Stimulated activated CD8-positive, alpha-beta memory T cell treated with anti-CD3 and anti-CD28 coated beads, Interleukin-15, amount 100 ng/mL, for 4 hours (primary cell): ENCODE measurements at places on chromosomes 5 and 9.

DNA sequence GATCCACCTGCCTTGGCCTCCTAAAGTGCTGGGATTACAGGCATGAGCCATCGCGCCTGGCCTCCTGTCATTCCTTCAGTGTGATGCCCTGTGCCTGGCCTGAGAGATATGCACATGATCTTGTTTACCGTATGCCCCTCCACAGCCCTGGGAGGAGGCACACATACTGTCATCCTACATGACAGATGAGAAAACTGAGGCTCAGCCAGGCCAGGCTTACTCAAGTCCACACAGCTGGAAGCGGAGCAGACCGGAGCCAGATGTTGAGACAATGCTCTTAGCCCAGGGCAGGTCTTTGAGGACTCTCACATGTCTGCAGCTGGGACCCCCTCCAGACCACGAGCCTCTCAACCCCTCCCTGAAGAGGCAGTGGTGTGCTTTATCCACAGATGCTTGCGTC, 38.7 kb upstream of the SH3PXD2B start:
- DNase-seq, result no peak

GRCh38 chr9:95511616-95511931, 5.2 kb downstream of the PTCH1 start:
- no peak for DNase-seq

DNA sequence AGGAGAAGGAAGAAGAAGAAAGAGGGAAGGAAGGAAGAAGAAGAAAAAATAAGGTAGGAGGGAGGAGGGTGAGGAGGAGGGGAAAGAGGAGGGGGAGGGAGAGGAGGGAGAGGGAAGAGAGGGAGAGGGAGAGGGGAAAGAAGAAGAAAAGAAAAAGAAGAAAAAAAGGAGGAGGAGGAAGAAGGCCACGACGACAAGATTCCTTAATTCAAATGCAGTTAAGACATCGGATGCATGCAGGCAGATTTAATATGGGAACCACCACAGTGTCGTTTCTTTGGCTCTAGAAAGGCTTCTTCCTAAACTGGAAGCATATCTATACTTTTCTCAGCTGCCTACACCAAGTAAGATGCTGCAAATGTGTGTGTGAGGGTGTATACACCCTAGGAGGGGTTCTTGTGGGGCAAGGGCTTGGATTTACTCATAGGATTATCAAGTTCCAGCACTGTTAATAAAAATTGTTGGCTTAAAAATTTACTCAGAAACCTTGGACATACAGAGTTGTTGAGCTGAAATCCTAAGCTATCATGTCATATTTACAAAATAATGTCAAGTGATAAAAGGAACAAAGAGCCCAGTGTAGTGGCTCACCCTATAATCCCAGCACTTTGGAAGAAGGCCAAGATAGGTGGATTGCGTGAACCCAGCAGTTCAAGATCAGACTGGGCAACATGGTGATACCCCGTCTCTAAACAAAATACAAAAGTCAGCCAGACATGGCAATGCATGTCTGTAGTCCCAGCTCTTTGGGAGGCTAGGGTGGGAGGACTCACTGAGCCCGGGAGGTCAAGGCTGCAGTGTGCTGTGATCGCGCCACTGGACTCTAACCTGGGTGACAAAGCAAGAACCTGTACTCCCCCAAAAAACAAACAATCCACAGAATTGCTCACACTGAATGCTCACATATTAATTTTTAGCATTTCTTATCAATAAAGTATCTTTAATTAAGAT, 108.5 kb downstream of the UBAP2 start:
- no peak for DNase-seq

DNA sequence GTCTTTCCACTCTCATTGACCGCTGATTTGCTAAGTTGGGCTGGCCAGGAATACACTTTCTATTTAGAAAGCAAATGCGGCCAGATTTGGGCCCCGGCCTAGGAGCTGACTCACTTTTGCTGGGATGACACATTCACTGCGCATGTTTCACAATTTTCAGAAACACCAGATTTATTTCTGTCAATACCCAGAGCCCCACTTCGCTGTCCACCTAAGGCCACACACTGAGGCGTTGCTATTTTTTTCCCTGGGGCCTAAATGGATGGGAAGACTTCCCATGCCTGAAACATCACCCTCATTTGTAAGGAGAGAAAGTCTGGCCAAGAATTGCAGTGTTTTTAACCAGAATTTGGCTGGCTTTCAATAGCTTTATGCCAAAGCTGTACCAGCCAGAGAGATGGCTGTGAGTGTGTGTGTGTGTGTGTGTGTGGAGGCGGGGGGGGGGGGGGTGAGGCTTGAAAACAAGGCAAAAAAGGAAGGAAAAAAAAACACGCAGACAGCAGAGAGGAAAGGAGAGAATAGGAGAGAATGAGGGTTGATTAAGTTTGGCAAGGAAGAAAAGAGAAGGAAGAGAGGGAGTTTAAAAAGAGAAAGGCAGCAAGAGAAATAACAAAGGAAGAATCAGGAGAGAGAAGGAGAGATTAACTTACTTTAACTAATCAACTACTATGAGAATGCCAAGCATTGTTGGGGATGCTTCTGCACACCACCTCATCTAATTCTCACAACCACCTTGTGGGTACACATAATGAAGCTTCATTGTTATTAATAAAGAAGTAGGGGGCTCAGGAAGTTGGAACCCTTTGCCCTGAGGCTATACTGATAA, 261.4 kb upstream of the KLF4 start:
- DNase-seq, result no peak

DNA sequence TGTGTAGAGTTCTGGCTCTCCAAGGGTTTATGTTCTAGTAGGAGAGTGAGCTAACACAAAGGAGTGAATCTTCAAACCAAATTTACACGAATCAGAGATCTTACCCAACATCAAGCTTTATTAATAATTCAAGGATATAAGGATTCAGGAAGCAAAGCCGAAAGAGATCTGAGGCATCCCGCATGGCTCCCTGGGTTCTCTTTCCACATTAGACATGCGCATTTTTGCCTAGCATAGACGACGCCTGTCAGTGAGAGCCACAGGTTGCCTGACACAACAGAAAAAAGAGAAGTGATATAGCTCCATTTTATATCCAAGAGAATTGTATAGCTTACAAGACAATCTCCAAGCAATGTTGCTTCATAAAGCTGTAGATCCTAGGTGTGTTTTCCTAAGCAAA, 52.6 kb downstream of the ESM1 start:
- DNase-seq, result no peak

DNA sequence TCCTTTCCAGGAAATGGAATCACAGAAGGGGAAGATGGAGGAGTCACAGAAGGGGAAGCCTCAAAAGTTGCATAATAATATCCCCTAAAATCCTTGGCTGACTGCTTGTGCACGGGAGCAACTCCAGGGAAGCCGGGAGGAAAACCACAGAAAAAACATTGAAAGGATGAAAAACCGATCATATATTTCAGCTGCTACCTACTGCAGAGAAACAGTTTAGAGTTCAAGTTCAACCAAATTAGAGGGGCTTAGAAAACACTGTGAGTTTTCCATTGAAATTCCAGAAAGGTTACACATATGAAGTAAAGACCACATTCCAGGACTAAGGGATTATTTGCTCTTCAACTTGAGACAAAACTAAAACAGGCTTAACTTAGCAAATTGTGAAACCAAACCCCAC, 37.6 kb upstream of the MTAP start:
- no peak for DNase-seq

DNA sequence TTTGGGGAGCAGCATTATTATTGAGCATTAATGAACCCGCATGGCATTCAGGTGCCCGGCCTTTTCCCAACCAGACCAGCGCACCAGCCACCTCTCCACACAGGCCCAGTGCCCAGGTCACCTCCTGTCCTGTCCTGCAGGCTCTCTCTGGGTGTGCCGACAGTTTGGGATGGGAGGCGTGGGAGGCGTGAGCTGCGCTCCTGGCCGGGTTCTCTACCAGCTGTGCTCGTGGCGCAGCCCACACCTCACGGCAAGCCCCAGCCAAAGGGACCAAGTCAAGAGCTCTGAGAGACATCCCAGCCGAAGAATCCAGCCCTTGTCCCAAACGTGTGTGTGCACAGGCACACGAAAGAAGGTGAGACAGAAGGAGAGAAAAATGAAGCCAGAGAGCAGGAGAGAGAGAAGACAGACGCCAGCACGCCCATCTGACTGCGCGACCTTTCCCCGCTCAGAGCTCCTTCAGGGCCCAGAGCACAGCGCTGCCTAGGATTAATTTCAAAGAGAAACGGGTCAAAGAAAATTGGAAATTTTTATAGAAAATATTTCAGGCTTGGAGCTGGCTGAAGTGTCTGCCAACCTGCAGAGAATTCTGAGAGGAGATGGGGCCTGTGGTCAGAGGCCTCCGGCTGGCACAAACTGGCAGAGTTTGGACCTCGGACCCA, 81.7 kb downstream of the ADAMTS2 start:
- no peak for DNase-seq

GRCh38 chr5:33462456-33462855, 21.7 kb downstream of the TARS1 start:
- DNase-seq, result no peak

DNA sequence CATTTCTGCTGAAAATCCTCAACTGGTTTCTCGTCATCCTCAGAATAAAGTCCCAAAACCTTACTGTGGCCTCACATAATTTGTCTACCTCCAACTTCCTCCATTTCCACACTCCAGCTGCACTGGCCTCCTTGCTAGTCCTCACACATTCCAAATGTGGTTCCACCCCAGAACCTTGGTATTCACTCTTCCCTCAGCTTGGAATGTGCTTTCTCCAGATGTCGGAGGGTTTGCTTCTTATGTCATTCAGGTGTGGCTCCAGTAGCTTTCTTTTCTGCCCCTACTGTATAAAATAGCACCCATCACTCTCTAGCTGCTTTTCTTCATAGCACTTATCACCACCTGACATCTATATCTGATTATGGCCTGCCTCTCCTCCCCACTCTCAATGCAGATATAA, 102.5 kb upstream of the IFNK start:
- no peak for DNase-seq

GRCh38 chr5:136374638-136375037, 9.3 kb upstream of the TRPC7 start:
- DNase-seq, result no peak

DNA sequence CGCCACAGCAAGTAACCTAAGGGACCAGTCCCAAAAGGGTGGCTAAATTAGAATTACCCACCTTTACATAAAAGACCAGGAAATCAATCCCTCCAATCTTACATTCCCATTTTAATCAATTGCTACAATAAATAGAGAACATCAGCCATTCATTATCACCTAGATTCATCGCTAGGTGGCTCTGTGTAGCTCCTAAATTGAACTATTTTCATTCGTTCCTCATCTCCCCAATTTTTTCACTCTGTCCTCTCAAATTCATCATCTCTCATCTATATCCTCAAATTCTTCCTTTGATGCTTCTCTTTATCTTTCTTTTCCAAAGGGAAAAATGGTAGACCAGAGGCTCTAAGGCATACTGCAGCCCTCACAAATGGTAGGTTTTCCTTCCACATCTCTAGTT, 108.2 kb upstream of the TNC start:
- DNase-seq, result no peak

DNA sequence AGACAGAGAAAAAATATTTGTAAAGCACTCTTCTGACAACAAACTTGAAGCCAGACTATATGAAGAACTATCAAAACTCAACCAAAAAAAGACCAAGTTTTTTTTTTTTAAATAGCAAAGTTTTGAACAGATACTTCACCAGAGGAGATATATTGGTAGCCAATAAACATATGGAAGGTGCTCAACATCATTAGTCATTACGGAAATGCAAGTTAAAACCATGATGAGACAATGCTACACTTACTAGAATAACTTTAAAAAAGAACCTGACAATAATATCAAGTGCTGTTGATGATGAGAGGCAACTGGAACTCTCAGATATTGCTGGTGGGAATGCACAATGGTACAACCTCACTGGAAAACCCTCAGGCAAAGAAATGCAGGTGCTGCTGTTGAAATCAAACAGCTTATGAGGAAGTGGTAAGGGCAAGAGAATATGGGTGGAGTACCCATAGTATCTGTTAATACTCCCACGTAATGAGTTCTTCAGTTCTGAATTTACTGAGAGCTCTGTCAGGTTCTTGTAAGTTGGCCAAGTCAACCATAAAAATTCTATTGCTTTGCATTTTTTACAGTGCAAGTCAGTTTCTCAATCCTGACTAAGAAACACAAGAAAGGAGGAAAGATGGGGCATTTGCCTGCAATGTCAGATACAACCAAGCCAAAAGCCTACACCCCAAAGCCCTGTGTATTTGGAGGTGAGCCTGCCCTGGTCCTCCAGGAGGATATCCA, 87.3 kb upstream of the GNAQ start:
- no peak for DNase-seq

DNA sequence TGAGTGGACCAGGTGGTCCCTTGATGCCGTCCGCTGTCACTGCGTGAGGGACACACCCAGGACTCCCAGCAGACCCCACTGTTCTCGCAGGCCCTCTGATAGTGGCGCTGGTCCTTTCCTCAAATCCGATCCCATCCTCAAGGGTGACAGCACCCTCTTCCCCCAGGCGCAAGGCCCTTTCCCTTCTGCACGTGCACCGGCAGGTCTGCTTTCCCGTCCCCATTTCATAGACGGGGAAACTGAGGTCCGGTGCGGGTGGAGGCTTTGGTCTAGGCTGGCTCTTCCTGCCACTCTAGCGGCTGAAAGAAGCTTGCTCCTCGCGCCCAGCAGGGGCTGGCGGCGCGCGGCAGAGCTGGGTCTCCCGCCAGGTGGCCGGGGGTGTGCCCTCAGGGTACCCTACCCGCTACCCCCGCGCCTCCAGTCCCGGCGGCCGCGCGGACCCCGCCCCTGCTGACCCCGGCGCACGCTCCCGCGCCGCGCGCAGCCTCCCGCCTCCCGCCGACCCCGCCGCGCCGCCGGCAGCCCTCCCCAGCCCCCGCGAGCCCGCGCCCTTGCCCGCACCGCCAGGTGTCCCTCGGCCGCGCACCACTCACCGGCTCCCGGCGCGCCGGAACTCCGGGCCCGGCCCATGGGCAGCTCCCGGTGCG, 453 bp downstream of the RASGEF1C start:
- no peak for DNase-seq

DNA sequence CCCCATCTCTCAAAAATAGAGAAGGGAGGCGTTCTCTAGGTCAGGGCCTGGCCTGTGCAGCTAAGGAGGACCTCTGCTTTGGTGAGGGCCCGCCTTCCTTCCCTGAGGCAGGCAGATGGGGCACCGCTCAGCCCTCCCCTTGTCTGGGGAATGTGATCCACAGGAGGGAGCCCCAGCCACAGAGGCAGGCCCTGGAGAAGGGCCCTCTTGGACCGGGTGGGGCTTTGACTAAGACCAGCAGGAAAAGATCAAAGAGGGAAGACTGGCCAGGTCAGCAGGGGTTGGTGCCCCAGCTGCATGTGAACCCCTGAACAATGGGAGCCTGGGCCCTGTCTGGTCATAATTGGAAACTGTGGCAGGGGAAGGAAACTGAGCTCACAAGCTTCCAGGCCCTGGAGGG, 21.9 kb downstream of the PTPA start:
- no peak for DNase-seq
